ENCODE measurements at places on chromosomes 4 and X.
A peak's percentile ranks its signal among the peaks of the same experiment; 100 is the strongest.

DNA sequence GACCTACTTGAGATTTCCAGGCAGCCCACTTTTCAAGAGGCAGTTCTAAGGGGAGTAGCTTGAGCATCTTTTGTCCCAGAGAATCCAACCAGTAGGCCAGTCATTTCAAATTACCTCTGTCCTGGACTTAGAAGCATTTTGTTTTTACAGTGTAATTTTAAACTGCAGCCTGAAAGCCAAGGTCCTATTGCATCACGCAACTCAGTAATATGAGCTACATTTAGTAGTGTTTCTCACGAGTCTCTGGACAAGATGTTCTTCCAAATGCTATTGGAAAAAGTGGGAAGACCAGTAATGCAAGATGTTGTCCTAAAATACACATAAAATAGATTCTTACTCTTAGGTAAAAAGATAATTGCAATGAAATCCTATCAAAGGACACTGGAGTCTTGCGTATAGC, 182.5 kb upstream of the ARX start:
- H3K4me1 ChIP-seq, result no peaks in the 10 kb centered on the region
- H3K27me3 ChIP-seq, result no peaks in the 10 kb centered on the region
- no peak overlapping the region for H3K27ac ChIP-seq
- no peak overlapping the region for H3K4me3 ChIP-seq
- DNase-seq, result no peak
- no peaks in the 10 kb centered on the region for H3K36me3 ChIP-seq

- no peak for DNase-seq
- no peaks in the 10 kb centered on the region for H3K27me3 ChIP-seq
- no peak overlapping the region for H3K27ac ChIP-seq
- no peak overlapping the region for H3K4me3 ChIP-seq
- H3K4me1 ChIP-seq, result no peaks in the 10 kb centered on the region
- H3K36me3 ChIP-seq, result no peaks in the 10 kb centered on the region
Measured at GRCh38 chrX:124226129-124226528, 106.3 kb upstream of the TEX13D start.

DNA sequence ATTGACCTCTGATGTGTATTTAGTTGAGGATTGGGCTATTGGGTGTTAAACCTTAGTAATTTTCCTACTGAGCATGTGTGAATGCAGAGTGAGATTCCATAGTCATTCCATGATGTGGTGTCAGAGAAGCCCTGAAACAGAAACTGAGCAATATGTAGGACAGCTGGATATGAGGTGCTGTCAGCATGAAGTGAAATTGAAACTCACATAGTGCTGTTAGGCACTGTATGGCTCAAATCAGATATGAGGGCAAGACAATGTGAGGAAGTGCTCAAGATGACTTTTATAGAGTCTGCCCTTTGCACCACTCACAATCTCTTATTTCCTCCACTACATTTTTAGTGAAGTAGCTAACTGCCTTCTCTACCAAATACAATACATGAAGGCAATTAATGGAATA, 188.3 kb downstream of the SH3BGRL start:
- no peaks in the 10 kb centered on the region for H3K27me3 ChIP-seq
- no peak overlapping the region for H3K27ac ChIP-seq
- no peak overlapping the region for H3K4me3 ChIP-seq

GRCh38 chr4:189613207-189613606, 327.5 kb upstream of the FRG1 start:
- no peak overlapping the region for H3K27ac ChIP-seq
- no peaks in the 10 kb centered on the region for H3K36me3 ChIP-seq
- no peaks in the 10 kb centered on the region for H3K4me1 ChIP-seq
- peak; percentile 16 for DNase-seq
- H3K27me3 ChIP-seq, result no peaks in the 10 kb centered on the region

DNA sequence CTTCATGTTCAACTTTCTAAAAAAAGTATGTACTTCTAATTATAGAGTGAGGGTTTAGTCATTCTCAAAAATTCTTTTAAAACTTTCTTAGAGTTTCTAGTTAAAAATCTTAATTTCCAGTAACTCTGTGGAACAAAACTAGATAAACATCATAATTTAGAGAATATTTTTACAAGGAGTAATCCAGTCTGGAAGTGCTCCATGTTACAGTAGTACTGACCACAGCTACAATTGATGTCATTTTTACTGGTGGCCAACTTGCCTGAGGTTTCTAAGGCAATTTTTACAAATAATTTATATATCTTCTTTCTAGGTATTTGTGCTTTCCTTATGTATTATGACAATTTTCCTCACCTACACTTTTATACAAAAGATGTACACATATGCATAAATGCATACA, 490.4 kb downstream of the CENPC start:
- no peaks in the 10 kb centered on the region for H3K36me3 ChIP-seq
- no peaks in the 10 kb centered on the region for H3K4me1 ChIP-seq
- H3K27me3 ChIP-seq, result no peaks in the 10 kb centered on the region
- no peak for DNase-seq
- no peak overlapping the region for H3K27ac ChIP-seq

All from hepatocyte (in vitro differentiated cells).